NCI-H524 treated with DMSO at 0.1 percent for 48 hours (cell line): ENCODE measurements at places on chromosomes 3 and 15.

DNA sequence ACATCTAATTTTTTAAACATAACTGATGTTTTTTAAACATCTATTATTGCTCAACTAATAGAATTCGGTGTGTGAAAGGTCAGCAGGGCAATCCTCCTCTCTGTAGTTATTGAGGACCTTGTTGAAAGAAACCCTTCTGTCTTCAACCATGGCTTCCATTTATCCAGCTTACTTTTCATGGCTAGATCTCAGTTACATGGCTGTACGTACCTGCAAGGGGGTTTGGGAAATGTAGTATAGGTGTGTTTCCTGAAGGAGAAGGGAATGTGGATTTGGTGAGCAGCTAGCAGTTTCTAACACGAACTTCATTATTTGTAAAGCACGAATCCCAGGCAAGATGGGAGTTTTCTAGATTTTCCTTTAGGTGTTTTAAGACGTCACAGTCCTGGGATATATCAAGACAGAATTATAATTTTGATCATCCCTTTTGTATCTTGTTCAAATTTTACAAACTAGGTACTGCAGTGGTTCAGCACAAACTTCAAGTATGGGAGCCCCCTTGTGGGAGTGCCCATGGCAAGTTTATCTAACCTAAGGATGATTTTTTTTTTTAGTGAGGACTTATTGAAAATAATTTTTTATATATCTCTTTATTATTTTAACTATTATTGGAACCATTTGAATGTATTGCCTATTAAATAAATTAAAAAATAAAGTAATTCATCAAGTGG is 41.6 kb downstream of the FBXL2 start:
- no peak for DNase-seq

- no peak for DNase-seq
These were observed 21.9 kb upstream of the FRMD5 start for GRCh38 chr15:44216958-44217357.

DNA sequence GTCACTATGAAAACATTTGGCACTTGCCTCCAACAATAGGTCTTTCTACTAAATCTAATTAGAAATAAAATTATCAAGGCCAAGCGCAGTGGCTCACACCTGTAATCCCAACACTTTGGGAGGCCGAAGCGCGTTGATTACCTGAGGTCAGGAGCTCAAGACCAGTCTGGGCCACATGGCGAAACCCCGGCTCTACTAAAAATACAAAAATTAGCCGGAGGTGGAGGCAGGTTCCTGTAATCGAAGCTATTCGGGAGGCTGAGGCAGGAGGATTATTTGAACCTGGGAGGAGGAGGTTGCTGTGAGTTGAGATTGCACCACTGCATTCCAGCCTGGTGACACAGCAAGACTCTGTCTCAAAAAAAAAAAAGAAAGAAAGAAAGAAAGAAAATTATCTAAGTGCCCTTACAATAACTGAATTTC is 1.6 kb upstream of the PLD1 start:
- no peak for DNase-seq

GRCh38 chr3:95394286-95394685 is 1331.4 kb downstream of the NSUN3 start:
- peak; percentile 20 for DNase-seq
